ENCODE measurements at places on chromosomes 16 and 17.

- DNase-seq, result no peak
Observed at GRCh38 chr17:4717791-4718190, 7.4 kb downstream of the ARRB2 start.

GRCh38 chr16:27237219-27238015, 31.2 kb downstream of the NSMCE1 start:
- no peak for DNase-seq

- peak; percentile 99 for DNase-seq
Observed at GRCh38 chr17:9389111-9389527, 186.5 kb downstream of the STX8 start.

GRCh38 chr16:30893417-30893743, 497 bp downstream of the BCL7C start:
- DNase-seq, result no peak

All from epithelial cell of esophagus (primary cell).